ENCODE measurements at places on chromosomes 2 and 18.

DNA sequence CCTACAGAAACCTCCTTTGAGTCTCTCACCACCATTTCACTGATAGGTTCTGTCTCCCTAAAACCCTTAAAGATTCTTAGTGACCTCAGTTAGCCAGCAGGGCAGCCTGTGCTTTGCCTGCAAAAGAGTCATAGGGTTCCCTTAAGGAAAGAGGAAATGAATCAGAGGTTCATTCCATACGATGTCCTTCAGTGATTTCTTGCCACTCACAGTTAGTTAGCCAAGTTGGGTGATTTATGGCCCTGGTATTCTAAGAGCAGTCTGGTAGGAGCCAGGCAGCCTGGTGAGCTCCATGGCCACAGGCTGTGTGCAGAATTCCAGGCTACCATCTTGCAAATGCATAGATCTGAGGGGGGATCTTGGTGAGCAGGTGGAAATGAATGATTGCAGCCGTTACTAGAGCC, 18.7 kb upstream of the CCBE1 start:
- DNase-seq: no peak

GRCh38 chr18:72652990-72653593, 109.0 kb upstream of the CBLN2 start:
- no peak for DNase-seq

GRCh38 chr18:31486165-31486564, 11.8 kb upstream of the DSG2 start:
- no peak for DNase-seq

GRCh38 chr2:10654069-10654468, 35.7 kb downstream of the NOL10 start:
- peak; percentile 25 for DNase-seq

DNA sequence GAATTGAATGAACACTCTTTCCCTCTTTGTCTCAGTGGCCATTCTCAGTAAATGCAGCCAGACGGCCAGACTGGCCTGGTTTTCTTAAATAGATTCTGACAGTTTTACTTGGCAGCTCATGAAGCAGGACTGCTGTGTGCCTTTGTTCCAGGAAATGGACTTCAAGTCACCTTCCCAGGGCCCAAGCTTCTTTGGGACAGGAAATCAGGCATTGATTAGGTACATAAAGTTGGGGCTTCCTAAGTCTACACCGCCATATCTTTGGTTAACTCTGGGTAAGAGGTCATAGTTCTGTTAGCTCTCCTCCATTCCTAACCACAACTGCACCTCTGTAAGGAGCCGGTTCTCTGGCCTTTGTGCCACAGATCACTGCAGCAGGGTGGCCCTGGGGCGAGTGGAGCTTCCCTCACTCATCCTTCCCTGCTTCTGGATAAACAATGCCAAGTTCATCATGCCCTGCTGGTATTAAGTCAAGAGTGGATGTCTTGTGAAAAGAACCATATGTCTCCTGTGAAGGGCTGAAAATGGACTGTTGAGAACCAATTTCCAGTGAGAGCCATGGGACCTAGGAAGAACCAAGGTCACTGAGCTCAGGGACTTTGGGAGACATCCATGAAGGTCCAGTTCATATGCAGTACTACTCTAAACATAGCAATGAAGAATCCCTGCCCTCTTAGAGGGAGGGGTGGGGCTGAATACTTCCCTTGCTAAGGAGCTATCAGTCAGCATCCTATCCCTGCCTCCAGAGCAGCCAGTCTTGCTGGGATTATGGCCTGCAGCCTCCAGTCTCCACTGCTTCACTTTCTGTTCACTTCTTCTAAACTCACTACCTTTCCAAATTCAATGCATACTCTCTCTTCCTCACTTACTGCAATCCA, 122.6 kb upstream of the XPO1 start:
- DNase-seq: no peak

GRCh38 chr18:71233177-71233576, 944.3 kb downstream of the SOCS6 start:
- no peak for DNase-seq

- no peak for DNase-seq
Observed at GRCh38 chr2:202344178-202344577, 31.9 kb upstream of the BMPR2 start.

DNA sequence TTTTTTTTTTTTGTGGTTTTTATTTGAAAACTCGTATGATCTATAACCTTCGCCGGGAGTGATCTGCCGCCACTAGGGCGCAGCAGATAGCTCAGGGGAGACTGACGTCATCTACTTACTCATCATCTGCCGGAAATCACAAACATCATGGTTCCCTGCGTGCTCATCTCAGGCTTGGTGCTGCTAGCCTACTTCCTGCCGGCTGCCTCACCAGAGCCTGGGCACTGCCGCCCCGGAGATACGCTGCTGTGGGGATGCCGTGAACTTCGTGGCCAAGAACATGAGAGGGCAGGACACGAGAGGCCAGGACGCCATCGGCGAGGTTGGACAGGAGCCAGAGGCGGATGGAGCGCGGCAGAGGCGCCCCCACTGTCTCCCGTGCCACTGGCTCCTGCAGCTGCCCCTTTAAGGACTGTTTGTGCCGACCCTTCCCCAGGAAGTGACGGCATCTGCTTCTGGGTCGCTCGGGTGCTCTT, 68.8 kb downstream of the DOK6 start:
- no peak for DNase-seq

- DNase-seq: no peak
Observed at GRCh38 chr2:231475965-231476364, 11.7 kb upstream of the NCL start.

GRCh38 chr2:161713706-161714105, 89.5 kb downstream of the SLC4A10 start:
- DNase-seq: no peak

GRCh38 chr2:114139542-114139941, 249.7 kb downstream of the ACTR3 start:
- DNase-seq: no peak

DNA sequence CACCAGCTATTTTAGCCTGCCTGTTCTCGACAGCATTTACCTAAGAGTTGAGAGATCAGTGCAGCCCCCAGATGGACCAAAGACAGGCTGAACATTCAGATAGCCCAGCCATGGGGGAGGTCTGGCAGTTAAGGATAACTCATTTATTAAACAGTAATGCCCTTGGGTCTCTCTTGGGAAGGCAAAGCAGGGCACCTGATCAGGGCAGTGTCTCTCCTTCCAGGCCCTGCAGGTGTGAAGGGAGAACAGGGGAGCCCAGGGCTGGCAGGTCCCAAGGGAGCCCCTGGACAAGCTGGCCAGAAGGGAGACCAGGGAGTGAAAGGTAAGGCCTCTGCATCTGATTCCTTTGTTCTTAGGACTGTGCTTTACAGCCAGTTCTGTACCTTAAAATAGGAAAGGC, 49.6 kb downstream of the MARCO start:
- DNase-seq: no peak

Measured in stimulated activated CD8-positive, alpha-beta memory T cell treated with anti-CD3 and anti-CD28 coated beads, Interleukin-12 subunit alpha, Interleukin-12 subunit beta, amount 100 ng/mL, for 4 hours (primary cell).